ENCODE measurements at places on chromosomes 4 and X.

GRCh38 chr4:176363072-176363471 is 43.3 kb downstream of the SPCS3 start:
- no peak for DNase-seq

DNA sequence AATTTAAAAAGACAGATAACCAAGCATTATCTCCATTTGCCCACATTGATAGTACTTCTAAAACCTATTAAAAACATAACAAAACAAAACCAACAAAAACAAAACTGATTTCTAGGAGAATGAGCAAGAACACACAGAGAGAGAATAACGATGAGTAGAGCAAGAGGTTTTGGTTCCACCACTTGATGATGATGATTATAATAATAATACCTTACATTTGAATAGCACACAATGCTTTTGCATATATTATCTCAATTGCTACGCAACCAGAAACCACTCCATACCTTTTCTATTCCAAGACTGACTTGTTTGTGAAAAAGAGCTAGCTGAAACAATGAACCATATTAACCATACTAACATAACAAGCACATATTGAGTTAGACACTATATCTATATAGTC is 1090.9 kb downstream of the SH3BGRL start:
- no peak for DNase-seq

DNA sequence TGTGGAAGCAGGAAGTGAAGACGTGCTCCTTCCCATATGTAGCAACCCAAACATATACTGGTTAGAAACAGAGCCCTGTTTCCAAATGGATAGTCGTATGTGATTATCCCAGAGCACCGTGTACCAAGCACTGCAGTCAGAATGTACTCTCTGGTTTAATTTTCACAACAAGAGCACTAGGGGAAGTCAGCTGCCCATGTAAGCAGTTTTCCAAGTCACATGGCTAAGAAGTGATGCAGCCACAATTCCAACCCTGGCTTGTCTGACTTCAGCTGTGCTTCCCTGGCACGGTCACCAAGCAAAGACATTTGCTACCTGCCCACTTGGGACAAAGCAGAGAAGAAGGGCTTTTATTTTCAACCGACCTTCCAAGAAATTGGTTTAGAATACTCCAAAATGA is 28.2 kb upstream of the CEP135 start:
- DNase-seq: no peak

DNA sequence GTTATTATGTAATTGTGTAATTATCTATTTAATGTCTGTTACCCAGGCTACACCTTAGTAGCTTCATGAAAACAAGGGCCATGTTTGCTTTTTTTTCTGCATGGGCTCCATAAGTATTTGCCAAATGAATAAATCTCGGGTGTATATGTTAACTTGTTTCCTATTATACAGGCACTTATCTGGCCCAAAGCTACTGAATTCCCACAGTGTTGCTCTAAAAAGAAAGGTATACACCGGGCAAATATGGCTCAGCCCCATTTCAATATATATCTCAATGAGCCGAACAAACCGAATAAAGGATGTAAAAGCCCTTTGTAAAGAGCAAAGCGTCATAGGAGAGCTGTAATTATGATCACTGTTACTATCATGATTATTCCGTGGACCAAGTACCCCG is 767 bp downstream of the PAQR3 start:
- no peak for DNase-seq

- no peak for DNase-seq
These were observed 18.8 kb upstream of the FAM47E start for GRCh38 chr4:76232681-76233080.

DNA sequence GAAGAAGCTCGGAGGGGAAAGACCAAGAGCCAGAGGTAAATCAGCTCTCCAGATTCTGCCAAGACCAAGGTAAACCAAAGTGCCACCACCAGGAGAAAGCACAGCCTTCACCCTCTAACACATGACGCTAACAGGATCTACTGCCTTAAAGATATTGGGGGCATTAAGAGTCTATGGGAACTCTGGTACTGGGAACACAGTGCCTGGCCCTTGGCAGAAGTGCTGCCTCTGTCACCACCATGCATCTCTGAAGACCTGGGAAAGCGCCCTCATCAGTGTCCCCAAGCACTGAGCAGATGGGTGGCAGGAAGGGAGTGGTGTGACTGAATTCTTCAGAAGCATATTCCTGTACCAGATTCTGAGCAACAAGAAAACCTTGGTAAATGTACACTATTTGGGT is 1.3 kb downstream of the QDPR start:
- no peak for DNase-seq

DNA sequence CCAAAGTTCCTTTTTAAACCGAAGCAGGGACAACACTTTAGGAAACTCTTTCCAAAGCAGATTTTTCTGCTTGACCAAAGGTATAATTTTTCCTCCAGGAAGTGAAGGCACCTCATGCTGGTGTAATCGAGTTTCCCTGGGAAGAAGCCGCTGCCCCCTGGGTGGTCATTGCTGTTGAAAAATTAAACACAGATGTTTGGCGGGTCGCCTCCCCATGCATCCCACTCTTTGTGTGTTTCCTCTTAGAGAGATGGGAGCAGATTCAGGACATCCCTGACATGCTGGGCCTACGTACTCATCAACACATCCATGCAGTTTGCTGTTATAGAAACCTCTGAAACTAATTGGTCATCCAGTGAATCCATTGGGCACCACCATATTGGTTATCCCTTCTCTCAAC is 179.2 kb upstream of the HCCS start:
- DNase-seq: no peak

- DNase-seq: no peak
These were observed 6.5 kb downstream of the DMD start for GRCh38 chrX:33204889-33205288.

- no peak for DNase-seq
These were observed 34.2 kb downstream of the ARSD start for GRCh38 chrX:2894885-2895292.

- DNase-seq: no peak
These were observed 328.8 kb downstream of the BMPR1B start for GRCh38 chr4:95086551-95086950.

DNA sequence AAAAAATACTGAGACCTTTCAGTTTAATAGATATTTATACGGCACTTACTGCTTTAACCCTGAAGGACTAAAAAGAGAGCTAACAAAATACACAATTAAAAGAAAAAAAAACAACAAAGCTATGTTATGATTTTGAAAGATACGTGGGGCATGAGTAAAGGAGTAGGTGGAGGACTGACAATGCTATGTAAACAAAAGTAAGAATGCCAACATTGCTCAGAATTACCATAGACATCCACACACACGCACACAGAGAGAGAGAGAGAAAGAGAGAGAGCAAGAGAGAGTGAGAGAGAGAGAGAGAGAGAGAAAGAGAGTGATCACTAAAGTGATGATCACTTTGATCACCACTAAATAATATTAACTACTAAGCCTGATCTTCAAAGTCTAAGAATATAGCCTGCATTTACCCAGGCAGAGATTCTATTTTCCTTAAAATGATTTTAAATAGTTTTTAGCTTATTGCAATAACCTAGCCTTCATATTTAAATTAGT is 313.9 kb upstream of the SPANXN4 start:
- no peak for DNase-seq

DNA sequence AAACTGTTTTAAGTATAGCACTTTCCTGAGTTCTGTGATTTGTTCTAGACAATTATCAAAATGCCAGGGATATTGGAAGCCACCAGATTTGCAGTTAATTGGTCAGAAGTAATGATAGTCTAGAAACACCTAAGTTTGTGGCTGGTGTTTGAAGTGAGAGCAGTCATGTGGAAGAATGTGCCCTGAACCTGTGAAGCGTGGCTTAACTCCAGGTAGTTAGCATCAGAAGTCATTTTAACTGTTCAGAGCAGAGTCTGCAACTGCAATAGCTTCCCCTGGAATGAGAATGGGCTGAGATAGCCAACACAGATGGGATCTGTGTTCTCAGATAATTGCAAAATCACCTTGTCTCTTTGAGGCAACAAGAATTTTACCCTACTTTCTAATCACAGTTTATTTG is 255.1 kb upstream of the GK2 start:
- DNase-seq: no peak

DNA sequence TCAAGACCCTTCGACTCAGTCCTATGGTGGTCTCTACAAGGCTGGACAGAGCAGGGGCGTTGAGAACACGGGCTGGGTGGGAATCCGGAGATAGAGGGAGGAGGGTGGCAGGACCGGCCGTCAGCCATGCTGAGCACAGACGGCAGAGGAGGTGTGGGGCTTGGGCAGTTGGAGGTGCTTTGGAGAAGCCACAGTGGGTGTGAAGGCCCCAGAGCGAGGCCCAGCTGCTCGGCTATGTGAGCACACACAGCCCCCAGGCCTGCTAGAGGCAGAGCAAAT is 4.2 kb downstream of the PDE6B start:
- DNase-seq: no peak

- DNase-seq: no peak
These were observed 80.5 kb upstream of the AMELX start for GRCh38 chrX:11212741-11213140.

- no peak for DNase-seq
These were observed 3.0 kb upstream of the SEC31A start for GRCh38 chr4:82893942-82894341.

- no peak for DNase-seq
These were observed 34.1 kb upstream of the AFF2 start for GRCh38 chrX:148466292-148466691.

DNA sequence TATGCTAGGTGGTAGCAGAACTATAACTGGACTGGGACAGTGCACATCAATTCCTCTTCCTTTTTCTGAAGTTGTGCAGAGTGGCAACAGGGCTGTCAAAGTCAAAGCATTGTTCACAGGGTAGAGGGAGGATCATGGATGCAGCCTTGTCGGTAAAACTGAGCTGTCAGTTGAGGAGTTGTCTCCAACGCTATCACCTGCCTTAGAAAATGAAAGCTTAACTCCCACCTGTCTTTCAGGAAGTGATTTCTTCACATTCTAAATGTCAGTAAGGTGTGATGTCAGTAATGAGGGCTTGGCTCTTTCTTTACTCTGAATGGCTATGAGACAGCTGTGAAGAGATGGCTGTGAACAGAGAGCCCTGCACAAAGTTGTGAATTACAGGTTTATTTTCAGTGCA is 66.4 kb upstream of the BANK1 start:
- DNase-seq: no peak

- DNase-seq: no peak
These were observed 184.0 kb downstream of the UGT8 start for GRCh38 chr4:114782415-114783214.

DNA sequence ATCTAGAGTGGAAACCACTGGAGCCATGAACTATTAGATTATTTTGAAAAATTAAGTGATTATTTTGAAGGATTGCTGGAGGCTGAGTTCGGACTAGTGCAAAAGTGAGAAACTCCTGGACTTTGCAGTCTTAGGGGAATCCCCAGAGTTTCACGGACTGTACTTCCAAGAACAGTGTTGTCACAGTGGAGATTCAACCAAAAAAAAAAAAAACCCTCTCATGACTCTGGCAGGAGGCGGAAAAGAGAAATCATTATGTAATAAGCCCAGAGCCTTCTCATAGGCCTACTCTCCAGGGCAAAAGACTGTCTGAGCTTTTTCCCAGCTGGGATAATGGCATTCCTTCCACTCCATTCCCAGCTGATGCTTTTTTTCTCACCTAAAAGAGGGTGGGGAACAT is 16.8 kb upstream of the C4orf51 start:
- no peak for DNase-seq

- no peak for DNase-seq
These were observed 106.4 kb downstream of the RAPGEF2 start for GRCh38 chr4:159209249-159209648.

DNA sequence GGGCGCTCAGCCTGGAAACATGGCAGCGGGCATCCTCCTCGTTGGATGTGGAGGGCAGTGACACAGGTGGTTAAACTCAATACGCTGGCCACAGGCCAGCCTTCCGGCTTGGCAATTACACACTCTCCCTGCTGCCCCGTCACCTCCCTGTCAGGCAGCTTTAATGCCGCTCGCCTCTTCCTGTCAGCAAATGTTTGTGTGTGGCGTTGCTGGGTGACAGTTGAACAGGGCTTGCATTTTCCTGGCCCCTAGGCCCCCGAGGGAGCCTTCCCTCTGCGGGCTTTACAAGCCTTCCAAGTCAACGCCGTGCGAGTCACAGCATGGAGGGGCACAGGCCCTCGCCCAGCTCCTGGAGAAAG is 620.0 kb downstream of the BCOR start:
- no peak for DNase-seq

GRCh38 chr4:109803924-109804571 is 2.2 kb upstream of the CFI start:
- no peak for DNase-seq

DNA sequence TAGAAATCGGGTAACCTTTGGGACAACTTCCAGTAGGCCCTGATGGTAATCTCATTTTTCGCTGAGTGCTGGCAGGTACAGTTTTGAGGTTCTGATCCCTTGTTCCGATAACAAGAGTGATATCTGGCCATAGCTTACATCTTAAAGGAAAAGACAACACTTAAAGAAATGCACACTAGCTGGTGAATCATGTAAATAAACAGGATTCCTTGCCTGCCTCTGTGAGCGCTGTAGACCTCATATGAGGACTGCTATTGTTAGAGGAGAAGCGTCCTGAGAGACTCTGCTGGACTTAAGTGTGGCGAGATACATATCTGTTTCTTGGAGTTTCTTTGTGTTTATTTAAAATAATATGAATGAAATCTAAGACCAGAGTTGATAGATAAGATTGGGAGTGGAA is 149.3 kb upstream of the SLC4A4 start:
- no peak for DNase-seq

GRCh38 chr4:155025762-155026457 is 182.5 kb upstream of the NPY2R start:
- no peak for DNase-seq

DNA sequence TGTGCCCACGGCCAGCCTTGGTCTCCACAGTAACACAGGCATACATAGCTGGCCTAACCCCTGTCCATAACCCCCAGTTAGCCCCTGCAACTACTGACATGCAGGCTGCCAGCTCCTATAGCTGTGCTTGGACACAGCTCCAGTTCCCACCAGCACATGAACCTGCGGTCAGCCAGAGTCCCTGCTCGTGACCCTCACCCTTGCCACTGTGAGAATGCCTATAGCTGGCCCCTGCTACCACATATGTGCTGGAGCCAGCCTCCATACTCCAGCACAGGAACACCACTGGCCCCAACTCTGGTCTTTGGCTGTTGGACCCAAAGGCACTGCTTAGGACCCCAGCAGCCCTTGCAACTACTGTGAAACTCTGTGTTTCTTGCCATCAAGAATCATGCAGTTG is 930.9 kb downstream of the ADGRL3 start:
- DNase-seq: no peak

DNA sequence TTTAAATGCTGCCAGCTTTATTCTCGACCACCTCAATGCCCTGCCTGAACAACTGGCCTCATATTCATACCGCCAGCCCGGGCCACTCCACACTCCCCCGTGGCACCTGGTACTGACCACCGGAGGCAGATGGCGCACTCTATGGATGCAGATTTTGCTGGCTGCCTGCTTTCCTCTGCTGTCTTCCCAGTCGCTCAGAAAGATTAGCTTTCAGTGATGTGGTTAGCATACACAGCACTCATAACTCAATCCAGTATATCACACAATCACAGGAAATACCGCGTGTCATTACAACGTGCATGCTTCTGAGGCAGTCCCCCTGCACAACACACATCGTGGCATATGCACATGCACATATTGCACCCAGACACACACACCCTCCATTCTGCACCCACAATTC is 147.2 kb upstream of the BCOR start:
- DNase-seq: no peak

- DNase-seq: no peak
These were observed 39.9 kb downstream of the PDS5A start for GRCh38 chr4:39937683-39938268.

GRCh38 chr4:148398988-148399387 is 43.2 kb downstream of the NR3C2 start:
- DNase-seq: no peak
